ENCODE measurements at places on chromosomes 6 and 20. TPM values are rescaled to one million over a fixed set of nuclear protein-coding genes. Genes with fewer than 3 reads are reported as not detected.

The LY6G6F gene
- total RNA-seq: not detected

The F13A1 gene
- total RNA-seq: 0.26 TPM

The TGM3 gene
- total RNA-seq: not detected

GRCh38 chr6:77124604-77125003 lies 338.7 kb downstream of the HTR1B start:
- H3K27ac ChIP-seq: no peak overlapping the region
- H3K4me3 ChIP-seq: no peak overlapping the region
- H3K36me3 ChIP-seq: no peaks in the 10 kb centered on the region

GRCh38 chr6:164122109-164122508 lies 707.6 kb downstream of the QKI start:
- H3K27me3 ChIP-seq: no peaks in the 10 kb centered on the region
- no peak for DNase-seq
- H3K4me1 ChIP-seq: no peaks in the 10 kb centered on the region
- H3K27ac ChIP-seq: no peak overlapping the region
- no peaks in the 10 kb centered on the region for H3K36me3 ChIP-seq

Data from Panc1 (cell line).